Head of caudate nucleus (tissue), 42 donors: ENCODE measurements at places on chromosomes 4 and X.

- no peak for DNase-seq
Observed at GRCh38 chr4:31291238-31291637, 571.1 kb downstream of the PCDH7 start.

- no peak for DNase-seq
Observed at GRCh38 chrX:10110984-10111363, 45.8 kb upstream of the CLCN4 start.

DNA sequence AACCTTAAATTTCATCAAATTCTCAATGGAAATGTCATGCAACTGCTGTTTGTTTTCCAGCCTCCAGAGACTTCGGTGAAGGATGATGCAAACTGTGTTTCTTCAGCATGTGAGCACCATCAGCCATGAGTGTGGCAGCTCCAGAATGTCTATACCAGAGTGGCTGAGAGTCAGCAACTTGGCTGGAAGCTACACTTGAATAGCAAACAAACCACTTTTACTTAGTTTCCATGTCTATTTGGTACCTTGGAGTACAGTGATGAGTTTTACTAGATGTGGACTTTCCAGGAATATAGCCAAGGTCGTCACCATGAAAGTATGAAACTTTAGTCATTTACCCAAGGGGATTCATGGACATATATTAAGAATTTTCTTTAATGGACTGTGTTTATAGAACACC is 4.3 kb upstream of the IL21 start:
- no peak for DNase-seq

GRCh38 chr4:102824398-102824797 is 3.0 kb downstream of the UBE2D3 start:
- DNase-seq: no peak

DNA sequence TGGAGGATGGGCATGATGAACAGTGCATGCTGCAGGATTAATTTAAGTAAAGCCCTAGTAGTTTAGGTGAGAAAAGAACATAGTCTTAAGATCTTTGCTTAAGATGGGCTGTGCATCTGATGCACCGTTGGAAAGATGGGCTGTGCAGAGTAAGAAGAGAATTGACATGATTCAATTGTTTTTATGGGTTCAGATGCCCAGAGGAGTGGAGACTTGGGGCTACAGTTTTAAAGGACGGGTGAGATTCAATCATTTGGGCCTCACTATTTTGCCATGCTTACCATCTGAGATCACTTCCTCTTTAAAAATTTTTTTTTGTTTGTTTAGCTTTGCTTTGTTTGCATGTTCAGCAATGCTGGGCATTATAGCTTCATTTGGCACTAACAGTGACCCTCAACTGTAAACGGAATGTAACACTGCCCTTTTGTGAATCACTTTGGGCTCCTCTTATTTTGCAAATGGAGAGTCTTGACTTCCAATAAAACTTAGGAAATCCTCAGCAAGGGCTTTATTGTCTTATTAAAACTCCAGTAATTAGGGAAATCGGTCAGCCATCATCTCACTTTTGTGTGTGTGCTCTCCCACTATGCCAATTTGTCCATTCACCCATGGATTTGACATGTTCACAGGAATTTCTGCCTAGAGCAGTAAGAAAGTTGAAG is 216.1 kb upstream of the TLL1 start:
- DNase-seq: no peak

- DNase-seq: no peak
Observed at GRCh38 chr4:185068837-185069236, 50.5 kb downstream of the HELT start.

DNA sequence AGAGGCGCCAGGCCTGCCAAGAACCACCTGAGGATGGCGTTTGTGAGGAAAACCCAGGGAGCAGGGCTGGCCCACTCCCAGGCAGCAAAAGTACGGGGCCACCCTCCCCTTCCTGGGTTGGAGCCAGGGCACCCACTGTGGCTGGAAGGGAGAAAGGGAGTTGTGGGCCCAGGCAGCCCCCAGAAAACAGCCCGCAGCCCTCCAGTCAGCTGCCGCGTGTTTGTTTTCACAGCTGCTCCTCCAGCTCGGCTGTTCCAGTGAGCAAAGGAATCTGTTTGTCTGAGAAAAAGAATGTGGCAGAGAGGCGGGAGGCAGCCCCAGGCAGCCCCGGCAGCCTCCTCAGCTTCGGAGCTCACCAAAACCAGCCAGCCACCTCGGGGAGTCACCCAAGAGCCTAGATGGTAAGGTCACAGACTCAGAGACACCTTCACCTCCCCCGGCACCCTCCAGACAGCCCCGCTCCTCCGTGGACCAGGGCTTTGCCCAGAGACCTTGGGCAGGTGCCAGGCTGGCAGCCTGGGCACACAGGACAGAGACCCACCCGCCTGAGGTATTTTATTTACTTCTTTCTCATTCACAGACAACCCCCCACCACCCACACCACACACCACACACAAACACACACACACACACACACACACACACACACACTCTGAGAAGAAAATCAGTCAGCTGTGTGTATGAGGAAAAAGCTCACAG is 338.1 kb downstream of the BCOR start:
- no peak for DNase-seq

GRCh38 chr4:145635630-145636029 is 16.4 kb downstream of the MMAA start:
- DNase-seq: no peak

DNA sequence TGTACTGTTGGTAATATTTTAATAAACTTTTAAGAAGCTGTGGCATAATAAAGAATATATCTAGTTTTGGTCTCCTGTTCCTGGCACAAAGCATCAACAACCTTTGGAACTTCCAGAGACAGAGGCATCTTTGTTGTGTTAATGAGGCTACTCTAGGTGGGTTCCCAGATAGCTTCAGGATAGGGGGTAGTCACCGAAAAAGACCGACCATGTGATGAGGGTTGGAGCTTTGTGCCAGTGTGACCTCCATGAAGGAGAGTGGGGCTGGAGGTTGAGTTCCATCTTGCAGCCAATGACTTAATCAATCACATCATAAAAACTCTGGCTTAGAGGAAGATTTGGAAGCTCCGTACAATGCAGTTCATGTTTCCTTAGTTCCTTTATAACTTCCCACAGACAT is 9.9 kb downstream of the PPAT start:
- DNase-seq: no peak

DNA sequence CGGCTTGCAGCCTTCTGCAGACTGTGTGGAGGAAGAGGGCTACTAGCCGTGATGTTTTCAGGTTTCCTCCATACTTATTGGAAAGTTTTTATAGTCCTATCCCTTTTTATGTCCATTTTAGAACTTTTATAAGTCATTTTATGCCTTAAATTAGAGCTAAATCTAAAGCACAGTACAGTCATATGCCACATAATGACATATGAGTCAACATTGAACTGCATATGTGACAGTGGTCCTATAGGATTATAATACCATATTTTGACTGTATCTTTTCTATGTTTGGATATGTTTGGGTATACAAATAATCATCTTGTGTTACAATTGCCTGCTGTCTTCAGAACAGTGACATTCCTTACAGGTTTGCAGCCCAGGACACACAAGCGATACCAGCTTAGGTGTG is 200.2 kb downstream of the SPRY1 start:
- no peak for DNase-seq

- no peak for DNase-seq
Observed at GRCh38 chr4:126954537-126955291, 678.0 kb upstream of the INTU start.

GRCh38 chr4:117831060-117831683 is 203.1 kb upstream of the NDST3 start:
- no peak for DNase-seq

- DNase-seq: no peak
Observed at GRCh38 chr4:39543034-39543433, 15.8 kb upstream of the UGDH start.

DNA sequence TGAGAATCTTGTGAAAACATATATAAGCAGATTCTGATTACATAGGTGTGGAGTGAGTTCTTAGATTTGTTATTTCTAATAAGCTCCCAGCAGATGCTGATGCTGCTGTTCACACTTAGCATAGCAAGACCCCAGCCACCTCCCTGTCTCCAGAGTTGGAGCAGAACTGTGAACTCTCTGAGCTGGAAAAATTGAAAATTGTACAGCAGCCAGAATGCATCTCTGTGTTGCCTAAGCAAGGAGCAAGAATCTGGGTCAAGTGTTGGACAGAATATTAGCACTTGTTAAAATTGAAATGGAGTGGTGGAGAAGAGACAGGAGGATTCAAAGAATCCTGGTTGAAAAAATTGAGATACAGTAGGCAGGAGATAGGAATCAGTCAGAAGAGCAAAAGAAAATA is 146.6 kb upstream of the FAM47C start:
- no peak for DNase-seq

DNA sequence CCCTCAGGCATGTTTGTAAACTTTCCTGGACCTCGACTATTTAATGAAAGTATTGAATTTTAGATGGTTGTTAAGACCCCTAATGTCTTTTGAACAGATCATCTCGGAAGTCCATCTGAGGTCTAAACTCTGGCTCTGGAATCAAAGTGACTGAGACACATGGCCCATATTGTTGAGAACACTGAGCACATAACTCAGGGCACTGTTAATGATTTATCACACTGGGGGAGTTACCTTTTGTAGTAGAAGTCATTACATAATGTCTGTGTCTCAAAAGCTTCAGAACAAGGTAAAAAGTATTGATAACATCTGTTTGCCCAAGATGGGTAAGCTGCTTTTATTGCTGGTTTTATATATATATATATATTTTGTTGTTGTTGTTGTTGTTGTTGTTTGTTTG is 103.4 kb upstream of the HS3ST1 start:
- DNase-seq: no peak

DNA sequence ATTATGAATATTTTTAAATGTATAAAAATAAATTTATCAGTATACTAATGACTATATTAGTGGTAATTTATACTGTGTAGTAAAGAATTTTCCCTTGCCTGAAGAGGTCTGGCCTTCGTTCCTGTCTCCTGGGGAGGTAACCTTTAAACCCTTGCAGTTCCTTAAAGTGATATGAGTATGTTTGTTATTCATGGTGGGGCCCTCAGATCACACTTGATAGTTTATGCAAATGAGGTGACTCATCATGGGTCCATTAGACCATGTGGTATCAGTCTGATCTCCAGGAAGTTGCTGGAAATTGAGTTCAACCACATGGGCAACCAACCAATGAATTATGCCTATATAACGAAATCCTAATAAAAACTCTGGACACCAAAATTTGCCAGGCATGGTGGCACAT is 904.1 kb downstream of the RPA4 start:
- no peak for DNase-seq

DNA sequence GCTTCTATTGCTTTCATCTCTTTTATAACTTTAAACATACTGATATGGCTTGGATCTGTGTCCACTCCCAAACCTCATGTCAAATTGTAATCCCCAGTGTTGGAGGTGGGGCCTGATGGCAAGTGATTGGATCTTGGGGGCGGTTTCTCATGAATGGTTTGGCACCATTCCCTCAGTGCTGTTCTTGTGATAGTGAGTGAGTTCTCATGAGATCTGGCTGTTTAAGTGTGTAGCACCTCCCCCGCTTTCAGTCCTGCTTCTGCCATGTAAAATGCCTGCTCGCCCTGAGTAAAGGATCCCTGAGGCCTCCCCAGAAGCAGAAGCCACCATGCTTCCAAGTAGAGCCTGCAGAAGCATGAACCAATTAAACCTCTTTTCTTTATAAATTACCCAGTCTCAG is 17.7 kb downstream of the MND1 start:
- no peak for DNase-seq

- no peak for DNase-seq
Observed at GRCh38 chr4:86033171-86033570, 326.7 kb downstream of the MAPK10 start.

DNA sequence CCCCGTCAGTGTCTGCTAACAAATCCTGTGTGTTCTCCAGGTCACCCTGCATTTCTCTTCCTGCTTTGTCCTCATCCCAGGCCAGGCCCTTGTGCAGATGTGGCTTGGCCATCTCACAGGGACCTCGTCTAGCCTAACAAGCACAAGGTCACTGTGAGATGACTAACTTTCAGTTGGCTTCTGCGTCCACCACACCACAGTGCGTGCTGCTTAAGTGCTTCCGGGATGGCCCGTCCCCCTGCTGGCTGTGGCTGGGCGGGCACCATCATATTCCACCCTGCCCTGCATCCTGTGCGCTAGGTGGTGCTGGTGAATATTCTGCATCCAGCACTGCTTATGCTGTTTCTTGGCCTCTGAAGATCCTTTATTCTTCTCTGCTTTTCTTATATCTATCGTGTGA is 33.8 kb downstream of the RBBP7 start:
- DNase-seq: no peak

GRCh38 chrX:378443-378842 is 8.3 kb downstream of the PPP2R3B start:
- DNase-seq: no peak

GRCh38 chr4:15118292-15118691 is 116.0 kb downstream of the CPEB2 start:
- DNase-seq: no peak

GRCh38 chr4:86595426-86595805 is 1.3 kb downstream of the PTPN13 start:
- no peak for DNase-seq

DNA sequence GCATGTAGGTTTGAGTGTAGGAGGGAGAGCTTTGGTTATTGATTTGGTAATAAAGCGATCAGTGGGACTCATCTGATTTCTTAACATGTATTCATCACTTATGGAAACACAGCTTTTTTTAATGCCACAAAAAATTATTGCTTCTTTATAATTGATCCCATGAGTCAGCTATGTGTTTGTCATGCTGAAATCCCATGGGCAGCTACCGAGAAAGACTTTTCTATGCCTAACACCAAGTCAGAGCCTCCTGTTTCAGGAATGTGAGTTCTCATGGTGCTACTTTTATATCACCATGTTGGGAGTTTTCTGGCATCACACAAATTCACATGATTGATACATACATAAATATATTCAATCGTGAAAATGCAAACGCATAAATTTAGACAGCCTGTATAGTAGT is 165.7 kb downstream of the RAPGEF2 start:
- no peak for DNase-seq

DNA sequence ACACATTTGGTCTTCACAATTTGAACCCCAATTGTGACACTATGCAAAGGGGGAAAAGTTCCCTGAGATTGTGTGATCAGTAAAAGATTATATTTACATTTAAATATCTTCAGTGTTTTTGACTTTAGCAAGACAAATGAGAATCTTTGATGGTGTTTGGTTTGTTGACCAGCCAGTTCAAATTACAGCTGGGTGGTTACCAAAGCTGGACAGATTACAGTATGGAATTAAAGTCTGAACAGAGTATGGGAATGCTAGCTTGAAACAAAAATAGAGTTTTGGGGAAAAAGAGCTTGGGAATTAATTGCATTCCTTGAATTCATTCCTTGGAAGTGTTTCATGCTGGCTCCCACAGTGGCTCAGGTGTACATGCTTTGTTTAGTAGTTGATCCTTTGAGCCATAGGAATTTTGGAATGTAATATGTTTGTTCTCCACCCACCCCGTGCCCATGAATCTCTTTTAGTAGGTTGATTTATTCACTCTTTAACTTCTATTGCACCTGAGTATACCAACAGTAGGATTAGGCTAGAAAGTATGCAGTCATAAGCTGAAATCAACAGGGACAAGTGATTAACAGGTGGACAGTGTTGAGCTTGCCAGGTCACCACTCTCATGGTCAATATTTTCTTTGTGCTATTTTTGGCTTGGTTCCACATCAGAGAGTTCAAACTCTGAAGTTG is 81.1 kb upstream of the HELT start:
- DNase-seq: no peak
